ENCODE measurements at places on chromosomes 7 and 10.

- DNase-seq = no peak
These were observed 4.2 kb upstream of the EBF3 start for GRCh38 chr10:129968020-129968852.

DNA sequence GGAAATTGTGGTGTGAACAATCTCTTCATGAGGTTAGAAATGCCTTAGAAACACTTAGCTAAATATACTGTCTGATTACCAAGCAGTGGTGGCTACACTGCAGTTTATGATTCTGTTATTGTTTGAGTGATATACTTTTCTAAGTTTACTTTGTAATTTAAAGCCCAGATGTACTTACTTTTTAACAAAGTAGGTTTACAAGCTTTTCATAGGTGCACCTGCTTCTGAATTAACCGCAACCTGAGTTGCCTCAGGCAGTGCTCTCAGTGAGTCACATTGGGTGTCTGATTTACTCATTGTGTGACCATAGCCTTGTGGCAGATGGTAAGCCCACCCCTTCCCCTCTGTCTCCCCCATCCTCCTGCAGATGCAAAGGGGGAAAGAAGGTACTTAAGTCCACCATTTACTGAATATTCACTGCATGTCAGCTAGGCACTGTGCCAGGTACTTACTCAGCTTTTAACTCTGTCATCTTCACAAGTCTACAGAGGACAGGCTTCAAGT is 9.0 kb downstream of the MTURN start:
- DNase-seq = no peak

DNA sequence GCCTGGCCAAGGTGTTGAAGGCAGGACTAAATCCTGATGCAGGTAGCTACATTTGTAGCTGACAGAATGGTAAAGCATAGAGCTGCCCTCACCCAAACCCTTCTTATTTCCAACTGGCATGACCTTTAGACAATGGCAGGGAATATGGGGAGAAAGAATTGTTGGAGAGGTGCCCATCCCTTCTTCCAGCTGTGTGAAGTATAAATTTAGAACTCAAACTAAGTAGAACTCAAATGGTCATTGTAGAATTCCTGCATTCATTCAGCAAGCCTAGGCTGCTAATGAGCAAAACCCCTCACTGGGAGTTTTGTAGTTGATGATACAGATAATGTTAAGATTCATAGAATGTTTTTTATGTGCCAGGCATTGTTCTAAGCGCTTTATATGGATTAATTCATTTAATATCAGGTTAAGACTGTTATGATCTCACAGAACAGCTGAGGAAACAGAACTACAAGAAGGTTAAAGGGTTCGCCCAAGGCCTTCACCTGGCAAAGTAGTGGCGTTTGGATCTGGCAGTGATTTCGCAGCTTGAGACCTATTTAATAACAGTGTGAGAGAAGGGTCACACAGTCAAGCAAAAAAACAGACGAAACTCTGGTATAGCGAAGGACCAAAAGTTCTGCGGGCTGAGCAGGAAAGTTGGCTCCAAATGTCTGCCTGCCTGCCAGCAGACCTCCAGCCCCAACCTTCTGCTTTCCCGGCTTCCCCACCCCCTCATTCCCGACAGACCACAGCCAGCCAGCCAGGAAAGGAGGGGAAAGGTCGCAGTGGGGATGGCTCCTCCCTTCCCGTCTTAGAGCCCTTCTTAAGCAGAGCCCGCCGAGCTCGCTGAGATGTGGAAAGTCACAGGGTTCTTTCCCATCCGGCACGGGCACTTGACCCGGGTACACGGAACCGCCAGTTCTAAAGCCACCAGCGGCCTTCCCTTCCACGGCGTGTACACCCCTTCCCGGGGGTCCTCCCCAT is 1.6 kb upstream of the HILPDA start:
- DNase-seq = no peak

DNA sequence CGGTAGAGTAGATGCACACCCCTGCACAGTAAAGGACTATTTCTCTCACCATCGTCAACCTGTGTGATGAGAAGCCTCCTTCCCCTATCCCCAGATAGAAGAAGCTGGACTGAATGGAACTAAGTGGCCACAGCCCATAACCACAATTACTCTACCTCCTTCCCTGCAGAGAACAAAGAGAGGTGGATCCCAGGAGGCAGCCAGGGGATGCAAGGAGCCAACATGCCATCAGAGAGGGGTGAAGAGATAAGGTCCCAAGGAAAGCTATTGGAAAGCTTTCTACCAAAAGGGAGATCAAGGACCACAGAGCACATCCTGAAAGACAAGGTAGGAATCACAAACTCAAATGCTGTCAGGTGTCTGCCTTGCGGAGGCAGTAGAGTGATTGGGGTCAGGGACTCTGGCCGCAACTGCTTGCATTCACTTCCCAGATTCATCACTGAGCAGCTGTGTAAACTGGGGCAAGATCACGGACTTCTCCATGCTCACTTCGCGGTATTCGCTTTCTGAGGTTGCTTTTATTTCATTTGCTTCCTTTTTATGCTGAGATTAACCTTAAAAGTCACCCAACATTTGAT is 81.6 kb upstream of the MYO3A start:
- no peak for DNase-seq

DNA sequence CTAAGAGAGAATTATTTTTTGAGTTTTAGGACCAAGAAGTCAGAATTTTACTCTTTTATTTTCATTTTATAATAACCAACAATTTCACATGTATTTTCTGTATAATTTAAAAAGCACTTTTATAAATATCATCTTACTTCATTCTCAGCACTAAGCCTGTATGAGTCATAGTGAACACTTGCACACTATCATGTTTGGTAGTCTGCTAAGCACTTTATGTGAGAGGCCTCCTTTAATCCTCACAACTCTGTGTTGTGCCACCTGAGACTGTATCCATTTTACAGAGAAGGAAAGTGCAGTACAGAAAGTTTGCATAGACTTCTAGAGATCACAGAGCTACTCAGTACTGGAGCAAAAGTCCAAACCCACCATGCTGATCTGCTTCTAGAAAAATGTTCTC is 939.6 kb downstream of the NRG3 start:
- DNase-seq = no peak

DNA sequence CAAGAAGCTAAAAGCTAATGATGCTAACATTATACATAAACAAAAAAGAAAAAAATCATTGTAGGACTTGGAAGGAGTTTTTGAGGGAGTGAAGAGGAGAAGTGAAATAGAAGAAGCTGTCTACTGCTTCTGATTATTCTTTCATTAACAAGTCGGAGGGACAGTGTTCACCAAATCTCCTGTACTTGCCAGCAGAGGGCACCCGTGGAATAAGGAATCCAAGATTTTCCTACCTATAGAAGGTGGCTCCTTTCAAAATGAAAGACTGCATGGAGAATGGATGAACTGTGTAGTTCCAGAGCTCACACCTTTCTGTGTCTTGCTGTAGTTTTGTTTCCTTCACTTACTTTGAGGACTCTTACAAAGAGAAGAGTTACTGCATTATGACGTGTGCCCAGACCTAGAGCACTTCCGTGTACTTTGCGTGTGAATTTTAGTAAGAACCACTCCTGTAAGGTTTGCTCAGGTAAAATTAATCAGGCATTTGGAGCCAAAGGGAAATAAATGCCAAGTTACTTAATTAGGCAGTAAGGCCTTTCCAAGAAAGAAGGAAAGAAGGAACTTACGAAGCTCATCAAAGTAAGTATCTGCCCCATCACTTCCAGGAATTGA is 145.1 kb downstream of the SEMA3D start:
- DNase-seq = no peak

DNA sequence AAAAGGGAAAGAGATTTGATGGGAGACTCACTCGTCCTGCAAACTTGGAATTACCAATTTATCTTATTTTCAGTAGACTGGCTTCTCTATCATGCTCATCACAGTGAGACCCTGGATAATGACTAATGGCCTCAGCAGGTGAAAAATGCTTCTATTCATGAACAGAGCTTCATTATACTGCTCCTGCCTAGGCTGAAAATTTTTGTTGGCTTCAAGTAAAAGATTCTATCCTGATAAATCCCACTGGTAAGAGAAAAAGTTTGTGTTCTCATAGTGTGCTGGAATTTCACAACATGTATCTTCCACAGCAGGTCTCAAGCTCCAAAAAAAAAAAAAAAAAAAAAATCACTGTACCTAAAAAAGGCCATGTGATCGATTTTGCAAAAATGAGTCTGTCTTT is 329.3 kb upstream of the FZD8 start:
- no peak for DNase-seq

DNA sequence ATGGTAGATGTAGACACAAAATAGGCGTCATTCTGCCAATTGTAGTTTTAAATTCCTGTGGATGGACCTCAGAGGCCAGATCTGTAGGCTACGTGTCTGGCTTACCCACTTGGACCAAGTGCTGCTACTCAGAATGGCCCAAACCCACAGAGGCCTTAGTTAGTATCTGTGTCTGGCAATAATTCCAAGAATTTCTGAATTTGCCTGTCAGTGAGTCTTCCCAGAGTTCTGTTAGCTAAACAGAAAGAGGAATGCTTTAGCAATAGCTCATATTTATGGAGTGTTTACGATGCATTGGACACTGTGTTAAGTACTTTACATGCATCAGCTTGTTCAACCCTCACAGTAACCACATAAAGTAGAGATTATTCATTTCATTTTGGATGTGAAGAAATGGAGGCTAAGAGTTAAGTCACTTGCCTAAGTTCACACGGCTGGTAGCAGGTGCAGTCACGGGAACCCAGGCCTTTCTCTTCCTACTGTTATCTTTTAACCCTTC is 231.8 kb downstream of the PTEN start:
- DNase-seq = no peak

- DNase-seq = no peak
These were observed 16.1 kb upstream of the BTRC start for GRCh38 chr10:101337836-101338235.

GRCh38 chr10:48522011-48522765 is 82.7 kb downstream of the ARHGAP22 start:
- DNase-seq = no peak

DNA sequence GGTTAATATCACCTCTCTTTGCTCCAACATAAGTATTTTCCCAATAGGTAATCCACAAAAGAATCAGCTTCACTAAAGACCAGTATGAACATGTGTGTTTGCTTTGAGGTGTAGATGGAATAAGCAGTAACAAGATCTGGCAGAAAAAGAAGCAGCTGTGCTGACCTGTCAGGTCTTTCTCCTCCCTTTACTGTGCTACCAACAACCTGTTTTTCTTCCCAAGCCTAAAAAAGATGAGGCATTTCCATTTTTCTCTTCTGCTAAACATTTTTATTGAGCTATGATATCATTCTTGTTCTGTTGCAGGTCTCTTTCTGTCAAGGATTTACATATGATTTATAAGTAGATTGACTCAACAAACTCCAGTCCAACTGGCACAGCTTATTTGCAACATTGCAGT is 315.2 kb upstream of the GLI3 start:
- DNase-seq = no peak

- DNase-seq = no peak
These were observed 129.7 kb downstream of the RELN start for GRCh38 chr7:103859709-103860108.

GRCh38 chr10:93076871-93077270 is 3.2 kb downstream of the CYP26A1 start:
- no peak for DNase-seq

DNA sequence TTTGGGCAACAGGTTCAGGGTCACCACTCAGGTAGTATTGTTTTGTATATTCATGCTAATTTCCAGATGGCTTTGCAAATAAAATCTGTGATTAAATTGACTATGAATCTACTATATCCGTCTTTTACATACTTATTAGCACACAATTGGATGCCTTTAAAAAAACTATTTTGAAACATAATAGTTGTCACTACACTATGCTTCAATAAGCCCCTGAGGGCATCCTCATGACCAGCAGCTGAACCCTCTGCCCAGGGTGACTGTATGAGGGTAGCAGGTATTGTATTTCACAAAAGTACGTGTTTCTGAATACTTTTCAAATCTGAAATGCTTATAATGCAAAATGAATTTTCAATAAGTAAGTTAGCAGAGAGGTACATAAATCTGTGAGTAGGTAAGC is 97.3 kb downstream of the DNAH11 start:
- DNase-seq = no peak

DNA sequence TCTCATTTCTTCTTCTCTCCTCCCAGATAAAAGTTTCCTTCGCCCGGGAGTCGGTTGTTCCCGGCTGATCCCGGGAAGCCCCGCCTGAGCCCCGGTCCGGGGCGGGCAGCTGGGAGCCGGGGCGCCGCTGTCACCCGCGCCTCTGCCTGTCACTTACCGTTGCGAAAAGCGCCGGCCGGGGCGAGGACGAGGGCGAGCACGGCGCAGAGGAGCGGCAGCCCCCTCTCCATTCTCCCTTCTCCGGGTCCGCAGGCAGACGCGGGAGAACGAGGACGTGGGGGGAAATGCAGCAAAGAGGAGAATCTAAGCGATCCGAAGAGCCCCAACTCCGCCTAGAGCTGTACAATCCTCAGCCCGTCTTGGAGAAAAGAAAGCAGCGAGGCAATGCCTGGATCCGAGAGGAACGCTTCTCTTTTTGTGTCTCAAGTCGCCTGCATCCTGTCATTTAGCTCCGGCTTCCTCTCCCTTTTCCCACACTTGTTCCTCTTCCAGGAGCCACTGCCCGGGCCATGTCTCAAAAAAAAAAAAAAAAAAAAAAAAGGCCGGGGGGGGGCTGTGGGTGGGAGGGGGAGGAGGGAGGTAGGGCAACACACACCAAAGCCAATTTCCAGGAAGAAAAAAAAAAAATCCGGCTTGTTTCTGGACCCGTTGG is at the start of gene NRP1:
Gene NRP1, minus strand, starts transcription at position 515 of the 652 bp plus-strand sequence. Its CDS starts 285 bp downstream, at position 230.
- no peak for DNase-seq
